ENCODE measurements at places on chromosomes 1 and 21.

DNA sequence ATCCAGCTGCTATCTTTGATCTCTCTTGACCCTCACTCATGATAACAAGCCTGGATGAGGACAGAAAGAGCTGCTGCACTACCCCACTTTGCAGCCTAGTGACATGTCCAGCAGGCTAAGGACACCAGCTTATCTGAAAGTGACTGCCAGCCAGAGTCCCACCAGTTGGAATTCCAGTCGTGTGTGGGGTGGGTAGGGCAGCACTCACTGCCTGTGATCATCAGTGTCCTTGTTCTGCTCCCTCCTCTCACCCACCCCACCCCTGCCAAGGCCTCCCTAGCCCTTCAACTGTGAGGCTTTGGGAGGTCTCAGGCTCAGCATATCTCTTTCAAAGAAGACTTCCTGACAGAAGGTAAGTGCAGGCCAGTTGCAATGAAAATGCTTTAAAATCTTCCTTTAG is 15.5 kb upstream of the NMNAT2 start:
- DNase-seq = no peak

- DNase-seq = no peak
These were observed 47.3 kb upstream of the COL18A1 start for GRCh38 chr21:45357436-45358260.

- no peak for DNase-seq
These were observed 61.2 kb downstream of the EDARADD start for GRCh38 chr1:236455243-236455642.

- DNase-seq = no peak
These were observed 103.3 kb upstream of the DEPDC1 start for GRCh38 chr1:68600049-68600661.

GRCh38 chr1:237671262-237671661 is 219.5 kb downstream of the ZP4 start:
- DNase-seq = no peak

DNA sequence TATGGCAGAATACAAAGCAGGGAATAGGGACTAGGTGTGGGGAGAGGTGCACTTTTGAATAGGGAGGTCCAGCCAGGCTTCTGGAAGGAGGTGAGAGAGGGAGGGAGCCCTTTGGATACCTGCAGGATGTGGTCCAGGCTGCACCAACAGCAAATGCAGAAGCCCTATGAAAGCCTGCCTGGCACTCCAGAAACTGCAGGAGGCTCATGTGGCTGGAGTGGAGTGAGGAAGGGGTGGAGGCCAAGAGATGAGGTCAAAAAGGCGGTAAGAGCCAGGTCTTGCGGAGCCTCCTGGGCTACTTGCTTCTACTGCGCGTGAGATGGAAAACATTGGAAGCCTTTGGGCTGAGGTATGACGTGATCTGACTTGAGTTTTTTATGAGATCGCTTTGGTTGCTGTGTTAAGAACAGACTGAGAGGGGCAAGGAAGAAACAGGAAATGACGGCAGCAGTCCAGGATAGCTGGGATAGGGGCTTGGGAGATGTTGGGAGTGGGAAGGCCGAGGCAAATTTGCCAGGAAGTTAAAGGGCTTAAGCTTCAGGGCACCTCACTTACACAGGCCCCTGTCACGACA is 4.4 kb upstream of the BATF3 start:
- no peak for DNase-seq

- DNase-seq = no peak
These were observed 3.1 kb upstream of the MROH9 start for GRCh38 chr1:170932236-170932635.

GRCh38 chr21:26732432-26733221 is 112.6 kb downstream of the ADAMTS1 start:
- peak; percentile 21 for DNase-seq

GRCh38 chr1:173995475-173995874 is 26.7 kb downstream of the RC3H1 start:
- no peak for DNase-seq

DNA sequence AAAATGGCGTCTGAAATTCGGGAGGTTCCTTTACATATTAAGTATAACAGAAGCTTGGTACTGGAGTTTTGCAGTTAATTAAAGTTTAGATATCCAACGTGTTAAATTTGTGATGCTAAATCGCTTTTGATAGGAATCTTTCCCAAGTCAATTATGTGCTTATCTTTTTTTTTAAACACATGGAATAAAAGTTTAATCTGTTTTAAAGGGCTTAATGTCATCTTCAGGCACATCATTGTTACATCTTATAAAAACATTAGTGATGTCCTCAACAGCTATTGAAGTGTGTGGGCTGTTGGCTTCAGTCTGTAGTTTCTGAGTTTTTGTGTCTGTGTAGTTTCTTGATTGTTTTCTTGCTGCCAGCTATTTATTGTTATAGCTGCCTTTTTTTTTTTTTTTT is 5.3 kb downstream of the FMN2 start:
- no peak for DNase-seq
